Activated naive CD4-positive, alpha-beta T cell treated with anti-CD3 and anti-CD28 coated beads, Interleukin-2, amount 10 ng/mL, durations not matched to agents 7 days and 5 days (primary cell): ENCODE measurements at places on chromosomes 4 and X.

- DNase-seq = no peak
These were observed 93.0 kb downstream of the TSPAN7 start for GRCh38 chrX:38654302-38654701.

DNA sequence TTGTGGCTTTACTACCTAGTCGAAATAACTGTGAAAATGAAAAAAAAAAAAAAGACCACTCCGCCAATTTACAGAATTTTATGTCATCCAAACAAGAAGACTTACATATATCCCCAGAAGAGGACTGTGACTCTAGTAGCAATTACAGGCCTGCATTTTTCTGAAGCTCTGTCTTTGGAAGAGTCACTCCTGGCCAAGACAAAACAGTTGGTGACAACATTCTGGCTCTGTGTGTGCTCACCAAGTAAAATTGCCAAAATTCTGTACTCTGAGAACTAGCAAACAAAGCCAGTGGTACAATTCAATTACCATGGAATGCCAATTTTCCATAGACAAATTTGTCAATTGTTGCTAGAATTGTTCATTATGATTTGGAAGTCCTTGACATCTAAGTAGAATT lies 311.1 kb downstream of the PDGFC start:
- no peak for DNase-seq

DNA sequence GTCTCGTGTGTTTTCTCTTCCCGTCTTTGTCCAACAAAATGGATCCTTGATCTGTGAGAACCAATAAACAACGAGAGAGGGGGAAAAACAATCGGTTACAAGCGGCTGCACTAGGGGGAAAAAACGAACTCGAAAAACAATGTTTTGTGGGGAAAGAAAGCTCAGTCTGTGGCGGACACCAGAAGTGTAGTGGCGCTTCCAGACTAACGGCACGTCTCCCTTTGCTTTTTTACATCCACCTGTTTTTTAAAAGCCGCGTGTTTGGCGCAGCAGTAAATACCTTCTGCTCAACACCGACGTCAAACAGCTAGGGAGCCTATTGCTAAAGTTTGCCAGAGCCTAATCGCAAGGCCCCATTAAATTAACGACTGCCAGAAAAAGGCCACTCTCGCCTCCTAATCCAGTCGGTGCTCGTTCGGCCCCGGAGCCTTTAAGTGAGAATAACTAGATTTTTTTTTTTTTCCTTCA lies 3.3 kb downstream of the NKX6-1 start:
- DNase-seq = no peak

GRCh38 chr4:37905533-37906169 lies 14.8 kb downstream of the TBC1D1 start:
- DNase-seq = no peak

- no peak for DNase-seq
These were observed 4.2 kb upstream of the JCHAIN start for GRCh38 chr4:70670332-70671014.

GRCh38 chr4:142366769-142367181 lies 479.3 kb downstream of the INPP4B start:
- DNase-seq = no peak

DNA sequence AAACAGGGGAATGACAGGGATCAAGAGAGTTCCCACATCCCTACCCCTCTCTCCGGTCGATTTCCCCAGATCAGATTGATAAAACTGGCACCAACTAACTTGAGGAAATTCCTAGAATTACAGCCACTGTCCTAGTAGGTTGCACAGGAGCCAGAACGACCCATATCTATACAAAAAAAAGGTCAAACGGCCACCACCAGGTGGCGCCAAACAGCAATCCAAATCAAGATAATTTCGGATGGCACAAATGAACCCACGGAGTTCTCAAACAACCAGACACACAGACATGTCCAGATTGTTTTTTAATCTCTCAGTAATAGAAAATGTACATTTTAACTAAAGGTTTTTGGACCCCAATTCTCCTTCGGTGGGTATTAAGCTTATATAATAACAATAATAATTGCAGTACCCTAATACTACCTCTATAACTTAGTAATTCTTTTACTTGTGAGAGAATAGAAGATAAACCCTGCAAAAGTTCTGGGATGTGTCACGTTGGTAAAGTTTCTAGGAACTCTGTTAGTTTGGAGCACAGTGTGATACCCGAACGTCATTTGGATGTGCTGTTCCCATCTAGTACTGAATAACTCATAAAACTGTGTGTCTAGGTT lies 212.6 kb downstream of the SPOCK3 start:
- peak; percentile 63 for DNase-seq

GRCh38 chr4:152864361-152864760 lies 71.8 kb upstream of the FHDC1 start:
- DNase-seq = no peak

GRCh38 chrX:103846386-103846785 lies 14.3 kb upstream of the RAB9B start:
- no peak for DNase-seq

- DNase-seq = no peak
These were observed 57.8 kb downstream of the DCLK2 start for GRCh38 chr4:150136036-150136435.

- DNase-seq = no peak
These were observed 2.4 kb downstream of the HMX1 start for GRCh38 chr4:8869002-8869897.

DNA sequence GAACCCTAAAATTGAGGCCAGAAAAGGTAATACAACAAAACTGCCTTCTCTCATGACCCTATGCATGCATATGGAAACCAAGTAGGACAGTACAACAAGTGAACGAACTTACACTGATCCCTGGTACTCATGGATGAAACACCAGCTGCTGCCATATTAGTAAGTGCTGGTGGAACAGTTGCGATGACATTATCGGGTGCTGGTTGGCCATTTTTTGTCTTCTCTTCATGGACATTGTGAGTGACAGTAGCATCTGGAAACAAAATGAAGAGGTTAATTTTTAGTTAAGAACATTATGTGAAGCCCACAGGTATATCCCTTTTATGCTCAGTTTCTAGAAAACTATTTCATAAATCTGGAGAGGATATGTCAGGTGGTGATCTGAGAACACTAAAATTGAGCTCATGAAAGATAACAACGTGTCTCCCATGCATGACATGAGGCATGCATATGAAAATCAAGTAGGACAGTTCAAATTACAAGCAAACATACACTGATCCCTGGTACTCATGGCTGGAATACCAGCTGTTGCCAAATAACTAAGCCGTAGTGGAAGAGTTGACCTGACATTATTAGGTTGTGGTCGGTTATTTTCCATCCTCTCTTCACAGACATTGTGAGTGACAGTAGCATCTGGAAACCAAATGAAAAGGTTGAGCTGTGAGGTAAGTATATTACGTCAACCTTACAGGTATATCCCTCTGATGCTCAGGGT lies 74.2 kb upstream of the CT45A1 start:
- DNase-seq = no peak

DNA sequence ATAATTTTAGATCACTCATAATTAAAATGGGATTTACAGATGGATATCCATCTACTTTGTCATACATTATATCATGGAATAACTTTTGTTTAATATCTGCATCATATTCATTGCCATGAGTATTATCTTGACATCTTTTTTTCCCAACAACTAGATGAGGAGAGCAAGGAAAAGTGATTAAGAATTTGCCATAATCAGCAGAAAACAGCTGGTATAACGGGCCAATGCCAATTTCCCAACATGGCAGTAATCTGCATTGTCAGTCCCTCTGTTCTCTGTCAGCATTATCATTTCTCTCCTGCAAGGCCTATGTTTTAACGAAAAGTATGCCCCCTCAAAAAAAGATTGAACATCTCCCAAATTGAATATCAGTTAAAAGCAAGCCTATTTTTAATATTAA lies 314.0 kb downstream of the FRMPD4 start:
- no peak for DNase-seq

DNA sequence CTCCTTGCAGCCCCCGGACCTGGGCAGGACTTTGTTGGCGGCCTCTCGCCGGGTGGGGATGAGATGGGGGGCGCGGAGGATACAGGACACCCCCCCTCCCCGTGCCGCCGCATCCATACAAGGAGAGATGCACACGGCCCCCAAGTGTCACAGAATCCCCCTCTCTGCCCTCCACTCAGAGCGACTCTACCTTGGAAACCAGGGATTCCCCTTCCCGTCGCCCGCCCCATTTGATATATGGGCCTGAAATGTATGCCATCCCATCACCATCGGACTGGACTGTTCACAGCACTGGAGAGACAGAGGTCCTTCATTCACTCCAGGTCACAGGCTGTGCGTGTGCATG lies 426 bp downstream of the PORCN start:
- peak; percentile 24 for DNase-seq

DNA sequence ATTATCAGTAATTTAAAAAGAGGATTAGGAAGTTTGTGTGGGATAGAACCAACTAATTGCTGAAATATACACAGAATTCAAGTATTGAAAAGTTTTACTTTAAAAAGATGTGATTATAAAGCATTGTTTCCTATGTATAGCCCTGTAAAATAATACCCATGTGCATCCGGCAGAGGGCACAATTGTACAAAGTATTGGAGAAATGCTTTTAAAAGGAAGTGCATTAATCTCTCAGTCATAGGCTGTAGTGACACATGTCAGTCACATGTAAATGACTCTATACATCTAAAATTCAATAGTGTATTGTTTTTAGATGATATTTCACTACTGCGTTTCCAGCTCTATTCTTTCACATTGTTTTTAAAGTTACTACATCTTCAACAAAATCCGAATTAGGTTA lies 9.7 kb upstream of the GEMIN8 start:
- DNase-seq = peak; percentile 70
